GM12891 (cell line): ENCODE measurements at places on chromosomes 12 and 14.

GRCh38 chr12:87405918-87406317 lies 623.3 kb downstream of the C12orf50 start:
- DNase-seq = no peak

DNA sequence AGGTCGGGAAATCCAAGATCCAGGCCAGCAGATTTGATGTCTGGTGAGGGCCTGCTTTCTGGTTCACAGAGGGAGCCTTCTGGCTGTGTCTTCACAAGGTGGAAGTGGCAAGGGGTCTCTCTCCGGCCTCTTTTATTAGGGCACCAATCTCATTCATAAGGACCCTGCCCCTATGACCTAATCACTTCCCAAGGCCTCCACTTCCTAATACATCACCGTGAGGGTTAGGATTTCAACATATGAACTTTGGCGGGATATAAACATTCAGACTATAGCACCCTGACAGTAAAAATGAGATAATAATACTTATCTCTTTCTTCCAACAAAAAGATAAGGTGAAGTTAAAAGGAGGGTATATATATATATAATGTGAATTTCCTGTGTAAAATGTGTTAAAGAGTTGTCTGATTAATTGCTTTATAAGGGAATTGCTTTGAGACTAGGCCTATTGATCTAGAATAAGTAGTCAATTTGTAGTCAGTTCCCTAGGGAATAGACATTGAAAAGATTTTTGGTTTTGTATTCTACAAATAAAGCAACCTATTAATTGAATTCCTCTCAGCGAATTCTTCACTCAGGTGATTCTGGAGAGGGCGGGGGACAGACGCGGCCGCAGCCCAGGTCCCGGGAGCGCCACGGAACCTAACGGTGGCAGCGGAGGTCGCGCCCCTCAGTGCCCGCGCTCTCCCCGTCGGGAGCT lies 516 bp upstream of the LGALS3 start:
- no peak for DNase-seq

DNA sequence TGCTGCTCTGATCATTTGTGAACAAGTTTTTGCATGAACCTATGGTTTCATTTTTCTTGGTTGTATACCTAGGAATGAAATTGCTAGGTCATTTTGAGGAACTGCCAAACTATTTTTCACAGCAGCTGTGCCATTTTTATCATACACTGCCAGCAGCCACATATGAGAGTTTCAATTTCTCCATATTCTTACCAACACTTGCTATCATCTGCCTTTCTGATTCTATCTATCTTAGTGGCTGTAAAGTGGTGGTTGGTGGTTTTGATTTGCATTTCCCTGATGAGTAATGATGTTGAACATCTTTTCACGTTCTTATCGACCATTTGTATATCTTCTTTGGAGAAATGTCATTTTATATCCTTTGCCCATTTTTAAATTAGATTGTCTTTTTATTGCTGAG lies 146.1 kb downstream of the C12orf75 start:
- DNase-seq = no peak

DNA sequence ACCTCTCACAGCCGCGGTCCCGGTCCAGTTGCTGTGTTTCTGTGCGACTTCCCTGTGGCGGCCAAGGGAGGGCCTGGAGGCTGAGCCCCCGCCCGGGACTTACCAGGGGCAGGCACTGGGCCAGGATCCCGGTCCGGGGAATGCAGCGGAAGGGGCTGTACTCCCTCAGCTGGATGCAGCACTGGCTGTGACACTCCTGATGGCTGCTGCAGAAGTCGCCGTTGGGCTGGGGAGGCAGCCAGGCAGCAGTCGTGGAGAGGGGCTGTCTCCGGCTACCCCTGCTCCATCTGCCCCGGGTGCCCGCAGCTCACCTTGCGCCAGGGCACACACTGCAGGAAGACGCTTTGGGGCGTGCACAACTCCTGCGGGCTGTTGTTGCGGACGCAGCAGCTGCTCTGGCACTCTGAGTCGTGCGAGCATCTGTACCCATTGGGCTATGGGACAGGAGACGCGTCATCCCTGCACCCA lies 6.2 kb downstream of the LRCOL1 start:
- DNase-seq = no peak

GRCh38 chr14:96906434-96906833 lies 109.3 kb downstream of the VRK1 start:
- DNase-seq = no peak

DNA sequence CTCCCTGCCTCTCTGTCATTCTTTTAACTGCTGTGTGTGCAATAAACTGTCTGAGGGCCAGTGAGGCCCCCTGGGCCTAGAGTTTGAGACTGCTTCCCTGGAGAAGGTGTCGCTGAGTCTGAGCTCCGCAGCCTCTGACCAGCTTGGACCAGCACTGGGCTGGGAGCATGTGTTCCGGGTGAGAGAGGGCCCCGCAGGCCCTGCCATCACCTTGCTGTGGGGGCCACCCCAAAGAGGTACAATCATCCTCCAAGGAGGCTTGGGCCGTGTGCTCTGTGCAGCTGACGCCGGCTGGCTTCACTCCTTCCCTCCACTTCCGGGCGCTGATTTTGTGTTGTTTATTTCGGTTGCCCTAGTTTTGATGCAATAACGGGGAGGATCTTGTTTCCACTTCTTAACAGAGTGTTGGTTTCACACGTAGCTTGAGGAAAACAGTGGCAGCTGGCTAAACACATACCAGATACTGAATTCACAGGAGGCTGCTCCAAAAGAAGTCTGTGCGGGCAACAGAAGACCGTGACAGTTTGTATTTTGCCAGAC lies 121.6 kb downstream of the TMEM132C start:
- DNase-seq = no peak
